ENCODE measurements at places on chromosomes 13 and 19. TPM values are rescaled to one million over a fixed set of nuclear protein-coding genes. Genes with fewer than 3 reads are reported as not detected.
A peak's percentile ranks its signal among the peaks of the same experiment; 100 is the strongest.

DNA sequence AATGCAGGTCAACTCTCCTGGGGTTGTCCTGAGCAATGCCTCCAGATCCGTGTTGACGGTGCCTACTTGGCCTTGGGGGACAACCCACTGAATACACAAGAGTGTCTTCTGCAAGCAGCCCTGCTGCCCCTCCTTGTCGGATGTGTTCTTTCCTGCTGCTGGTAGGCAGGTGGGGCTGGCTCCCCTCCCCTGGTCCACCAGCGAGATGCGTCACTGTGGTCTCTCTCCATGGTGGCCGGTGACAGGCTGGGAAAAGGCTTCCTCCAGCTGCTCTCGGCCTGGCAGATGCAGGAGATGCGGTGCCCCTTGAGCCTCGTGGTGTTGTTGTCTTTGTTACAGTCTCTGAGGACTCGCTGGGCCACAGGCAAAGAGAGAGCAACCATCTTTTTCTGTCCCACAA lies 84.9 kb downstream of the RGCC start:
- DNase-seq = no peak

GRCh38 chr13:22945321-22946226 lies 235.2 kb upstream of the SGCG start:
- DNase-seq = no peak

DNA sequence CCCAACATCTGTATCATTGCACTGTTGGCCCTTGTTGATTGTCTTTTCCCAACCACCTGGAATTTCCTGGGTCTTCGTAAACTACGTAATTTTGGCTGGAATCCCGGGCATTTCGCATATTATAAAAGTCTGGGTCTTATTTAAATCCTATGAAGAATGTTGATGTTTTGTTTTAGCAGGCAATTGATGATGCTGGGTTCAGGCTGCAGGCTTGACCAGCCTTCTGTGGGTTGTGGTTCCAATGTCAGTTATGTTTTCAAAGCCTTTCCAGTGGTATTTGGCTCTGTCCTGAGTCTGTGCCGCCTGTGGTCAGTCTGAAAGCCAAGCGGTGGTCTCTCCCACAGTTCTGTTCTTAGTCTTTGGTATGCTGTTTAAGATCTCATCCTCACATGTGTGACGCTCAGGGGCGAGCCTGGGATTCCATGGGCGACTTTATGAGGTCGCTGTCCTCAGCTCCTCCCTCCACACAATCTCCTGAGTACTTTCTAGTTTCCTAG lies 12.4 kb downstream of the SLC35E1 start:
- no peak for DNase-seq

- no peak for DNase-seq
Measured at GRCh38 chr13:97346561-97347254, 87.3 kb upstream of the RAP2A start.

- peak; percentile 82 for DNase-seq
Measured at GRCh38 chr19:48390188-48391099, 907 bp downstream of the KDELR1 start.

Gene KLK4
- total RNA-seq = not detected

Data from activated CD8-positive, alpha-beta memory T cell treated with anti-CD3 and anti-CD28 coated beads, Interleukin-2, amount 10 ng/mL, durations not matched to agents 7 days and 5 days (primary cell).